Neural progenitor cell (in vitro differentiated cells): ENCODE measurements at places on chromosomes 1 and 21.

DNA sequence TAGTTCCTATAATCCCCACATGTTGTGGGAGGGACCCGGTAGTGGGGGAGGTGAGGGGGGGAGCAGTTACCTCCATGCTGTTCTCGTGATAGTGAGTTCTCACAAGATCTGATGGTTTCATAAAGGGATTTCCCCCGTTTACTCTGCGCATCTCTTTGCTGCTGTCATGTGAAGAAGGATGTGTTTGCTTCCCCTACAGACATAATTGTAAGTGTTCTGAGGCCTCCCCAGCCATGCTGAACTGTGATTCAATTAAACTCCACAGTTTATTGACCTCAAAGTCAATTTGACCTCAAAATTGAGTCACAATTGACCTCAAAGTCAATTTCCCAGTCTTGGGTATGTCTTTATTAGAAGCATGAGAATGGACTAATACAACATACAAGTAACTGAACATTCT is 19.7 kb downstream of the DPH5 start:
- no peak for DNase-seq

GRCh38 chr1:91687452-91687851 is 186.8 kb downstream of the CDC7 start:
- DNase-seq = no peak

- DNase-seq = no peak
Observed at GRCh38 chr1:51644533-51645197, 27.8 kb downstream of the OSBPL9 start.

DNA sequence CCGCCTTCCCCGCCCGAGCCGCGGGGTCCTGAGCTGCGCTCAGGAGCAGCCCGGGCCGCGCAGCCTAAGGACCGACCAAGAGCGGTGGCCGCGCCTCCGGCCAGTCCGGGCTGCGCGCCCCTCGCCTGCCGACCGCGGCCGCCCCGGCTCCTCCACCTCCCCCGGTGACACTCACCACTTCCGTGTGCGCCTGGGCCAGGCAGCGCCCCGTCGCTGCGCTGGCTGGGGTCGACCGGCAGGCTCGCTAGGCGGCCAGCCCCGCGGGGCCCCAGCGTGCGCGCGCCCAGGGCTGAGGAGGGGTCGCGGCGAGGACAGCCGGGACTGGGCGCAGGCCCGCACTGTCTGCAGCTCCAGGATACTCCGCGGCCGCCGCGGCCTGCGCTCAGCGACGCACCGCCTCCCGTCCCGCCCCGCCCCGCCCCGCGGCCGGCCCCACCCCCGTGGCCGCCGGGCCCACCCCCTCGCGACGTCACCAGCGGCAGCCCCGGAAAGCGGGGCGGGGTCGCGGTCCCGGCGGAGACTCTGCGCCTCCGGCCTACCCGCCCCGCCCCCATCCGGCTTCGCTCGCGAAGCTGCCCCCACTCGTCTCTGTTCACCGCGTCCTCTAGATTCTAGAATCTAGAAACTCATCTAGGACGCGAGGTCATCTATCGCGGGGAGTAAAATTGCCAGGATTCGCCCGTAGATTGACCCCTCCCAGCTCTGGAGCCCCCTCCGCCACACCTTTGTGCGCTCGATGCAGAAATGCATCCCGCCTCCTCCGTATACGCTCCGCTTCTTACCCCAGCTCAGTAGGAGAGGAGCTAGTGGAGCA is at the start of gene JAK1:
JAK1 (minus strand) TSS at position 392 of the 814 bp plus-strand sequence. CDS start 80,285 bp downstream, outside the sequence.
- DNase-seq = peak; percentile 95

DNA sequence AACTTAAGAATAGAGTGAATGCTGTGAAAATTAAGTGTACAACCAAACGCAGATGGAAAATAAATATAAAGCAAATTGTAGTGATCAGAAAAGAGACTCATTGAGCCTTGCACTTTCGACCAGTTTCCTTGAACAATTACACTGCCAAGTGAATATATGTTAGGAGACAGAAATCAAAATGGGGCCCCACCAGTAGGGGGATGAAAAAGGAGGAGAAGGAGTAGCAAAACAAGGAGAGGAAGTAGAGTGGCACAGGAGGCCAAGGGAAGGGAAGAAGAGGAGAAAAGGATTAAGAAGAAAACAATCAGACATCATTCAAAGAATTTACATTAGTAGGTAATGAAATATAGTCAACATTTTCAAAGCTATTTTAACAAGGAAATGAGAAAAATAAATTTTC is 1770.6 kb downstream of the PLA2G4A start:
- DNase-seq = peak; percentile 7

DNA sequence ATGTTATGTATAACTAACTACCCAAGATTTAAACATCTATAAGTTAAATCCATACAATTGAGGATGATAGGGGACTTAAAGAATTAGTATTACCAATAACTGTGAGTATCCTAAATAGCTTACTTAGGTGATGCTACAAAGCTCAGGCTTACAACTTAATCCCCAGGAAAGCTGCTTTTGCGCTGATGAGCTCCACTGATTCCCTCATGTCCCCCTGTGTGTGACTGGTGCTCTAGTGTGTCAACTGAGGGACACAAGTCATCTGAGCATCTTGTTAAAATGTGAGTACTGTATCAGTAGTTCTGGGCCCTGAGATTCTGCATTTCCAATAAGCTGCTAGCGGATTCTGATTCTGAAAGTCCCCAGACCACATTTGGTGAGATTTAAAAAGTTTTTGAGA is 1458.8 kb downstream of the MRPL39 start:
- no peak for DNase-seq

- DNase-seq = no peak
Observed at GRCh38 chr1:17732475-17732874, 22.7 kb upstream of the ACTL8 start.

- no peak for DNase-seq
Observed at GRCh38 chr1:53807916-53808315, 30.2 kb downstream of the NDC1 start.

GRCh38 chr1:246365708-246366107 is 141.4 kb downstream of the SMYD3 start:
- no peak for DNase-seq

DNA sequence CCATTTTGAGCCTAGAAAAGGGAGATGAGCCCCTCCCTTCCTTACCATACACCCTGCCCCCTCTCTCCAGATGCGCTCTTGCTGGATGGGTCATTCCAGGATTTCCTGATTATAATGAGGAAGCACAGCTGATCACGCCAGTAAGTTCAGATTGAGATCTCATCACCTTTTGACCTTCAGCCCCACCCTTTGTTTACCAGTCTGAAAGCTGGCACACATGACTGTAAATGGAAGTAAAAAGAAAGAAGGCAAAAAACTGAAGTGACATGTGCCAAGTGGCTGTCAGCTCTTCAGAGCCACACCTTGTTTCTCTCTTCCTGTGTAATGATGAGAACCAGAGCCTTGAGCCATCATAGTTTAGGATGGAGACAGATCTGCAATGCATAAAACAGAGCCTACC is 27.9 kb downstream of the S1PR1 start:
- DNase-seq = no peak

DNA sequence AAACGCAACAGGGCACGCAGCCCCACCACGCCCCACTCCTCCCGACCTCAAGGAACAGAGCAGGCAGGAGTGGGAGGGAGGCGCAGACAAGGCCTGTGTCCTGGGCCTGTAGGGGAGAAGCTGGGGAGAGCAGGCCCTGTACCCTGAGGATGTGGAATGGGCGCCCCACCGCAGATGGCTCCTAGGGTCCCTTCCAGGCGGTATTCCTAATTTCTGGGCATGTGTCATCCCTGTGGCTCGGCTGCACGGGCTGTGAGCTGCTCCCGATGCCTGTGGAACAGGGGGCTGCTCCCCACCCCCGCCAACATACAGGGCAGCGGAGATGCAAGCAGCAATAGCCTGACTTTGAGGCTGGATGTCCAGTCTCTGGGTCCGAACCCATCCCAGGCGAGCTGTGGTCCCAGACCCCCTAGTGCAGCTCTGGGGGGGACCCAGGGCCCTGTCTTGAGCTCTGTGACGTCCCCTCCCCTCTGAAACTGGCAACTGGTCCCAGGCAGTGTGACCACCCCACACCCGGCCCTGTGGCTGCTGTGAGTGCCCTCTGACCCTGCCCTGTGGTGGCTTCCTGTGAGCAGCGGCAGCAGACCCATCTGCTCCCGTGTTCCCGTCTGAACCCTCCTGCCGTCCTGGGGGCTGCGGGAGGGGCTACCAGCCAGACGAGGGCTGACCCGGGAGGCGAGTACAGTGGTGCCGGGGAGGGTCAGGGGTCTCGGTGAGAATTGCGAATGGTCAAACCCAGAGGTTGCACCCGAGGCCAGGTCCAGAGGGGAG is 13.9 kb upstream of the COL6A2 start:
- no peak for DNase-seq

- DNase-seq = no peak
Observed at GRCh38 chr1:200178340-200178739, 150.8 kb downstream of the NR5A2 start.

DNA sequence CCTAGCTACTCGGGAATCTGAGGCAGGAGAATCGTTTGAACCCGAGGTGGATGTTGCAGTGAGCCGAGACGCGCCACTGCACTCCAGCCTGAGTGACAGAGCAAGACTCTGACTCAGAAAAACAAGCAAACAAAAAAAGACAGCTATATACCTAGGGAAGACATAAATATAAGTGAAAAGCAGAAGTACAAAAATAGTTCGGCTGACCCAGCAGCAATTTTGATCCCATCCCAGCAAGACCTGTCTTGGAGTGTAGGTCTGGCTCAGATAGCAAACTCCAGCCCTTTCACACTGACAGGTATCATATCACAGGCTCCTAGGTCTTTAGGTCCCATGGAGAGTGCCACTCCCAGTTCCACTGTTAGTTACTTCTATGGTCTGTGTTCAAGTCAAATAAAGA is 14.6 kb downstream of the MTX1 start:
- DNase-seq = no peak

DNA sequence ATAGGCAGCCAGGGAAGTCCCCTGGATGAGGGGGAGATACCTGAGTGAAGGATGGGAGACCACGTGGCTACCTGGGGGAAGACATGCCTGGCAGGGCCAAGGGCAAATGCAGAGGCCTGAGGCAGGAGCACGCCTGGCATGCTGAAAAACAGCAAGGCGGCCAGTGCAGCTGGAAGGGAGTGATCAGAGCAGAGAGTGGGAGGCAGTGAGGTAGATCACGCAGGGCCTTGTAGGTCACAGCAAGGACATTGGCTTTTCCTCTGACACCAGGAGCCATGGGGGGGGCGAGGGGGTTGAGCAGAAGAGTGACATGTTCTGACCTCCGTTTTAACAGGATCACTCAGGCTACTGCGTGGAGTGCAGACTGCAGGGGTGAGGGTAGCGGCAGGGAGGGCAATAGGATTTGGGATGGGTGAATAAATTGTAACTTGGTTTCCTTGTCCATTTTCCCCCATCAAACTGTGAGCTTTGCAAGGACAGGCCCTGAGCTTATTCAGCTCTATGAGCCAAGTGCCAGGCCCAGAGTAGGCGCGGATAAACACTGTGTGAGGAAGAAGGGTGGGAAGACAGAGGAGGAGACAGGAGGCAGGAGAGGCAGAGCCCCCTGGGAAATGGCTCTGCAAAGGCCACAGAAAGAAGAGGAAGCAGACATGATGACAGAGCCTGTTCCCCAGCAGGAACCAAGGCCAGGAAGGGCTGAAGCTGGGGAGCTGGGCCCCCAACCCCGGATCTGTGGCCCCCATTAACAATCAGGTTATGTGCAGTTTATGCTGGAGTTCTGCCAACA is 16.6 kb downstream of the IFI6 start:
- peak; percentile 20 for DNase-seq

DNA sequence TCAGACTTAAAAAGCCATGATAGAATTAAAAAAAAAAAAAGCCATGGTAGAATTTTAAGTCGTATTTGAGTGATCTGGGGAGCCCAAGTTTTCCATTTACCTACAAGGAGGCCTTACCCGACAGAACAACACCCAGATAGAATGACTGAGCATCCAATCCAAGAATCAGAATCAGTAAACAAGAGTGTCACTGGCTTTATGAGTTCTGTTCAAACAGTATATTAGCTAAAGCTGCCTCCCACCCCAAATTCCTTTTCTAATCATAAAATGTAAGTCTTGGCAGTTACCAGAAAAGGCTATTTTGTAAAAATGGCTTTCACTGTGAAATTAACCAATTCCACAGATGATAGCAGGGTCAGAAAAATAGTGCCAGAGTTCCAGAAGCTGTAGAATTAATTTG is 1.2 kb downstream of the GTF2B start:
- no peak for DNase-seq

GRCh38 chr1:72037745-72038343 is 244.5 kb downstream of the NEGR1 start:
- peak; percentile 71 for DNase-seq

DNA sequence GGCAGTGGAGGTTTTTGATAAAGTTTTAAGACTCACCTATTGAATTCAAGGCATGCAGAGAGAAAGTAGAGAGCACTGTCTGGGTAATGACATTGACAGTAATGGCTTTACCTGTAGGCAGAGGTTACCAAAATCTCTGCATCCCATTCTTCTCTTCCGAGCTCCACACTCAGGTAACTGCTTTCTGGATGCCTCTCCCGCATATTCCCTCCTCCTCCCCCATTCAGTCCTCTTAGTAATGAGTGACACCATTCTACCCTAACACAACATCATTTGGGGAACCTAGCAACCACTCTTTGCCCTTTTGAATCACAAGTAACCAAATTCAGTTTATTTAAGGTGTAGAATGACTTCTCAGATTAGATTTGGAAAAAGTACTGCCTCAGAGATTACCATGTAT is 56.5 kb downstream of the DYRK1A start:
- no peak for DNase-seq

- no peak for DNase-seq
Observed at GRCh38 chr1:43587594-43587993, 56.9 kb downstream of the PTPRF start.

GRCh38 chr1:22563671-22564602 is 648 bp downstream of the EPHA8 start:
- peak; percentile 46 for DNase-seq

DNA sequence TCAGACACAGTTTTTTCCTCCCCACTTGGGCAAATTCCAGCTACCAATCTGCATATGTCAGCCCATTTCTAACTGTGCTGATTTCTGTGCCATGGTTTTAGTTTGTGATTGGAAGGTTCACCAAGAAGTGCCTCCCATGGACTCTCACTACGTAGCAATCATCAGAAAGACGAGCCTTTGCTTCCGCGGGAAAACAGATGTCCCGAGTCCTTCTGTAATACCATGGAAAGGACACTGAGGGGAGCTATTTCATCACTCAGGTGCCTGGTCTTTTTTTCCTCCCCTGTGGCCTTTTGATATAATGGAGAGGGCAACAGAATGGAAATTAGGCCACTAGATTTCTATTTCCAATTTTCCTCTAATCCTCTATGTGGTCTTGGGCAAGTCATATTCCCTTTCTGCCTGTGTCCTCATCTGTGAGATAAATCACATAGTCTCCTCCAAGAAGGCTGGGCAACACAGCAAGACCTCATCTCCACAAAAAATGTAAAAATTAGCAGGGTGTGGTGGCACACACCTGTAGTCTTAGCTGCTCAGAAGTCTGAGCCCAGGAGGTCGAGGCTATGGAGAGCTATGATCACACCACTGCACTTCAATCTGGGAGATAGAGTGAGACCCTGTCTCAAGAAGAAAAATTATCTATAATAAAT is 24.8 kb downstream of the LEMD1 start:
- DNase-seq = peak; percentile 82

- DNase-seq = no peak
Observed at GRCh38 chr1:93686504-93687250, 5.0 kb upstream of the BCAR3 start.
